Uterus (tissue), 4 donors: ENCODE measurements at places on chromosomes 3 and 15. TPM values are rescaled to one million over a fixed set of nuclear protein-coding genes. Genes with fewer than 3 reads are reported as not detected.
A peak's percentile ranks its signal among the peaks of the same experiment; 100 is the strongest.

DNA sequence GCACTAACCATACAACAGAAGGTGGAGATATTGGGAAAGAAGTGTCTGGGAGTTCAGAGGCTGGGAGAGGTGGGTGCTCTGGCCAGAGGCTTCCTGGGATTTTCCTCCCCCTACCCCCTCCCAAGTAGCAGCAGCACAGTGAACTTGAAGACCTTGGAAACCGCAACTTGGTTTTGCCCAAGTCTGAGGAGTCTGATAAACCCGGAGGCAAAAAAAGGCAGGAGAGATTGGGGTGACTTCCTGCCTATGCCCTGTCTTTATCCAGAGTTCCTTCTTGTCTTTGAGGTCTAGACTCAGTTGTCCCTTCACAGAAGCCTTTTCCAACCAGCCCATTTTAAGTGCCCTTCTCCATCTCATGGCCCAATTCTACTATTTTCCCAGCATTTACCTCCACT is 25.4 kb upstream of the THRB start:
- no peak overlapping the region for H3K27ac ChIP-seq
- no peaks in the 10 kb centered on the region for H3K36me3 ChIP-seq
- no peak overlapping the region for H3K4me3 ChIP-seq
- no peak for DNase-seq
- no peaks in the 10 kb centered on the region for H3K27me3 ChIP-seq

The PARP14 gene
- total RNA-seq, result 32.0 TPM

DNA sequence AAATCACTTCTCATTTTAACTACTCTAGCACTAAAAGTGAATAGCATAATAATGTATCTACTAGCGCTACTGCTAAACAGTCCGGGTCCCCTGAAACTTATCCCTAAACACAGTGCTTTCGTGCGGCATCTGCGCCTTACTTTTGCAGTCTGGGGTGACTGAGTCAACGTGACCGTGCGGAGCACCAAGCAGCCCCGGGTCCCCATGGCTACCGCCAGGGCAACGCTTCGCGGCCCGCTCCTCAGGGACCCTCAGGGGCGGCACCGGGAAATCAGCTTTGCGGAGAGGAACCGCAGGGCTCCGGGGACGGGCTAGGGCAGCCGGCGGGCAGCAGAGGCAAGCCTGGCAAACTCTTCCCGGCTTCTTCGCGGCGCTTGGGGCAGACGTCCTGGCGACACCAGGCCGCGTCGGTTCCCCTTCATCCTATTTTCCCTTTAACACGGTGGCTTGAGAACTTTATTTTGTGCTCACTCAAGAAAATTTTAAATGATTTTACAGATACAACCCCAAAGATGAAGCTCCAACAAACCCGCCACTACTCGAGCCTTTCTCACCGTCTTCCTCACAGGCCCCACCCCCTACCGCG is 757 bp upstream of the DIPK2A start:
- no peaks in the 10 kb centered on the region for H3K4me1 ChIP-seq
- H3K36me3 ChIP-seq, result no peaks in the 10 kb centered on the region
- DNase-seq, result peak; percentile 48
- no peaks in the 10 kb centered on the region for H3K27me3 ChIP-seq
- H3K27ac ChIP-seq, result peak overlapping the region; percentile 98
- peak overlapping the region; percentile 94 for H3K4me3 ChIP-seq

DNA sequence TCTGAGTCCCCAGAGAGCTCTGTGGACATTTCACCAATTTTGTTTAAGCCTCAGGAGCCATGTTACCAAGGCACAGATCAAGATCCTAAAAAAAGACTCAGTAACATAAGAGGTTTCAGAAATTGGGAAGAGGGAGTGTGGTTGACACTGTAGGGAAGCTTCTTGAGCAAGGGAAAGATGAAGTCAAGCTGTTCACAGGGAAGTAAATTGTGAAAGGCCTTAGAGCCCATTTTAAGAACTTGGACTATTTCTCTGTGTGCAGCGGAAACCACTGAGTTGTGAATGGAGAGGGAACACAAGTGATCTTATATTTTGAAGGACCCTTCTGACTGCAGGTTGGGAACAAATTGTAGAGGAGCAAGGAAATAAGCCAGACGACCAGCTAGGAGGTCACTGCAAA is 18.7 kb downstream of the BCL2A1 start:
- no peak for DNase-seq
- no peak overlapping the region for H3K27ac ChIP-seq
- no peaks in the 10 kb centered on the region for H3K36me3 ChIP-seq
- H3K4me1 ChIP-seq, result no peaks in the 10 kb centered on the region

DNA sequence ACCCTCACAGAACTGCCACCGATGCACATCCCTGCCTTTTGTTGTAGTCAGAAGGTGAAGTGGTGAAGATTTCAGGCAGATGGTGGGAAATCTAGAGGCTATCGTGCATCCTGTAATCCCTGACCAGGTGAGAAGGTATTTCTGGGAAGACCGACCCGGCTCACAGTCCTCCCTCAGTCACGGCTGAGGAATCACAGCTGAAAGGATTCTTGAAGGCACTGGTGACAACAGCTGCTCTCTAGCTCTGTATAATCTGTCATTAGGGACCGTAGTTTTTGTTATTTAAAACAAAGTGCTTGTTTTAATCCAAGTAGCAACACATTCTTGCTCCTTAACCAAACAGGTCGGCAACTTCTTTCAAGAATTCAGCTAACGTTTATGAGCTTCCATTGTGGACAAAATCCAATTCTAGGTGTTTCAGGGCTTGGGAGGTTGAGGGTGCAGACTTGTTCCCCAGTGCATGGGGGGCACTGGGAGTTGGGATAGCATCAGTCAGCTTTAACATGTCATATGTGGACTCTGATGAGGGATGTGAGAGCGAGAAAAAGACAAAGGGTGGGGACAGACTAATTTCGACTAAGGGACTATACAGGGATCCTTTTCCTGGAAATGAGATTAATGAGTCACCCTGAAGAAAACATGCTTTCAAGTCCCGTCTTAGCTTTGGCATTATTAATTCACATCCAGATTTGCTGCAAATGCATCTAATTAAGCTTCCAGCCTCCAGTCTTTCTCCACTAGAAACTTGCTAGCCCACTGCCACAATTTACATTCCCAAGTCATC is 141.0 kb upstream of the RASGRP1 start:
- H3K36me3 ChIP-seq, result no peaks in the 10 kb centered on the region
- DNase-seq, result no peak
- no peak overlapping the region for H3K27ac ChIP-seq
- H3K4me3 ChIP-seq, result no peak overlapping the region

- no peak for DNase-seq
- H3K36me3 ChIP-seq, result no peaks in the 10 kb centered on the region
- no peak overlapping the region for H3K4me3 ChIP-seq
- H3K4me1 ChIP-seq, result no peaks in the 10 kb centered on the region
- H3K27ac ChIP-seq, result no peak overlapping the region
Observed at GRCh38 chr3:100102757-100103156, 11.5 kb downstream of the FILIP1L start.

The ATP2B2 gene
- total RNA-seq, result 8.2 TPM
